Activated CD8-positive, alpha-beta memory T cell treated with anti-CD3 and anti-CD28 coated beads, Interleukin-2, amount 10 ng/mL, durations not matched to agents 7 days and 5 days (primary cell): ENCODE measurements at places on chromosomes 5 and 9. TPM values are rescaled to one million over a fixed set of nuclear protein-coding genes. Genes with fewer than 3 reads are reported as not detected.

The FOXE1 gene
- total RNA-seq, result not detected

The OTP gene
- total RNA-seq, result not detected

The FOXD4L3 gene
- 0.21 TPM for total RNA-seq

The ANGPTL2 gene
- total RNA-seq, result not detected

The HTR4 gene
- not detected for total RNA-seq

The CDH18 gene
- total RNA-seq, result not detected

- peaks cover 45% of the 10 kb centered on the region for H3K36me3 ChIP-seq
- H3K4me1 ChIP-seq, result peaks cover 14% of the 10 kb centered on the region
- no peak overlapping the region for H3K27ac ChIP-seq
- no peak overlapping the region for H3K4me3 ChIP-seq
- H3K27me3 ChIP-seq, result no peaks in the 10 kb centered on the region
Observed at GRCh38 chr5:171970826-171971225, 35.6 kb downstream of the FBXW11 start.

- no peaks in the 10 kb centered on the region for H3K27me3 ChIP-seq
- no peaks in the 10 kb centered on the region for H3K4me1 ChIP-seq
- no peaks in the 10 kb centered on the region for H3K36me3 ChIP-seq
Observed at GRCh38 chr9:101795147-101795546, 56.7 kb upstream of the GRIN3A start.

- peaks cover 15% of the 10 kb centered on the region for H3K27me3 ChIP-seq
- H3K4me3 ChIP-seq, result no peak overlapping the region
- no peaks in the 10 kb centered on the region for H3K36me3 ChIP-seq
- H3K4me1 ChIP-seq, result peaks cover 17% of the 10 kb centered on the region
- no peak for DNase-seq
- no peak overlapping the region for H3K27ac ChIP-seq
Observed at GRCh38 chr9:137304383-137305059, 2.5 kb upstream of the NRARP start.

DNA sequence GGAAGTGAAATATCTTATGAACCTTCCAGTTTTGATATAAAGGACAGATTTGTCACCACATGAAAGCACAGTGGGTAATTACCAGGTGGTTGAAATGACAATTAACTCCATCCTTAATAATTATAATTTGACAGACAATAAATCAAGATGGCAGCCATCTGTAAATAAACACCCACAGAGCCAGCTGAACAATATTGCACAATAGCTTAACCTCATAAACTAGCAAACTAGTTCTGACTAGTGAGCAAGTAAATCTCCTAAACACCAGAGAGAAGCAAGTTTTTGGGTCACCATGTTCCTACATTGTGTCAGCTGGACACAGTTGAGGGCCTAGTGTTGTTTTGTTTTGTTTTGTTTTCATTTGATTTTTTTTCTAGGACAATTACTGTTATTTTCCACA, 577.4 kb downstream of the ACTL7B start:
- H3K4me1 ChIP-seq, result no peaks in the 10 kb centered on the region
- H3K4me3 ChIP-seq, result no peak overlapping the region
- H3K27ac ChIP-seq, result no peak overlapping the region
- no peaks in the 10 kb centered on the region for H3K27me3 ChIP-seq
- H3K36me3 ChIP-seq, result no peaks in the 10 kb centered on the region

- H3K27me3 ChIP-seq, result peaks cover 18% of the 10 kb centered on the region
- no peak for DNase-seq
- no peak overlapping the region for H3K27ac ChIP-seq
- no peak overlapping the region for H3K4me3 ChIP-seq
Observed at GRCh38 chr5:61617039-61617438, 285.0 kb downstream of the ZSWIM6 start.

- peaks cover 2% of the 10 kb centered on the region for H3K27me3 ChIP-seq
- H3K27ac ChIP-seq, result no peak overlapping the region
- H3K36me3 ChIP-seq, result no peaks in the 10 kb centered on the region
- no peak for DNase-seq
- peaks cover 6% of the 10 kb centered on the region for H3K4me1 ChIP-seq
Observed at GRCh38 chr5:113266913-113267227, 167.9 kb downstream of the TSSK1B start.

DNA sequence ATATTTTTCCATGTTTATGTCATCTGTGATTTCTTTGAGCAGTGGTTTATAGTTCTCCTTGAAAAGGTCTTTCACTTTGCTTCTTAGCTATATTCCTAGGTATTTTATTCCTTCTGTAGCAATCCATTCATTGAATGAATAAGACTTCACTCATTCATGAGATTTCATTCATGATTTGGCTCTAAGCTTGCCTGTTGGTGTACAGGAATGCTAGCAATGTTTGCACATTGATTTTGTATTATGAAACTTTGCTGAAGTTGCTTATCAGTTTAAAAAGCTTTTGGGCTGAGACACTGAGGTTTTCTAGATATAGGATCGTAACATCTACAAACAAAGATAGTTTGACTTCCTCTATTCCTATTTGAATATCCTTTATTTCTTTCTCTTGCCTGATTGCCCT, 15.9 kb downstream of the RLN2 start:
- no peak overlapping the region for H3K27ac ChIP-seq
- no peak for DNase-seq
- peaks cover 1% of the 10 kb centered on the region for H3K36me3 ChIP-seq
- H3K4me3 ChIP-seq, result no peak overlapping the region

GRCh38 chr5:142770650-142771609, 753 bp downstream of the ARHGAP26 start:
- H3K27ac ChIP-seq, result peak overlapping the region; percentile 87
- H3K36me3 ChIP-seq, result peaks cover 3% of the 10 kb centered on the region
- peak overlapping the region; percentile 89 for H3K4me3 ChIP-seq
- peak; percentile 79 for DNase-seq
- no peaks in the 10 kb centered on the region for H3K27me3 ChIP-seq

- no peak overlapping the region for H3K4me3 ChIP-seq
- no peaks in the 10 kb centered on the region for H3K4me1 ChIP-seq
- no peaks in the 10 kb centered on the region for H3K36me3 ChIP-seq
- H3K27ac ChIP-seq, result no peak overlapping the region
- DNase-seq, result no peak
- peaks cover 44% of the 10 kb centered on the region for H3K27me3 ChIP-seq
Observed at GRCh38 chr5:54426209-54426608, 29.3 kb upstream of the HSPB3 start.

DNA sequence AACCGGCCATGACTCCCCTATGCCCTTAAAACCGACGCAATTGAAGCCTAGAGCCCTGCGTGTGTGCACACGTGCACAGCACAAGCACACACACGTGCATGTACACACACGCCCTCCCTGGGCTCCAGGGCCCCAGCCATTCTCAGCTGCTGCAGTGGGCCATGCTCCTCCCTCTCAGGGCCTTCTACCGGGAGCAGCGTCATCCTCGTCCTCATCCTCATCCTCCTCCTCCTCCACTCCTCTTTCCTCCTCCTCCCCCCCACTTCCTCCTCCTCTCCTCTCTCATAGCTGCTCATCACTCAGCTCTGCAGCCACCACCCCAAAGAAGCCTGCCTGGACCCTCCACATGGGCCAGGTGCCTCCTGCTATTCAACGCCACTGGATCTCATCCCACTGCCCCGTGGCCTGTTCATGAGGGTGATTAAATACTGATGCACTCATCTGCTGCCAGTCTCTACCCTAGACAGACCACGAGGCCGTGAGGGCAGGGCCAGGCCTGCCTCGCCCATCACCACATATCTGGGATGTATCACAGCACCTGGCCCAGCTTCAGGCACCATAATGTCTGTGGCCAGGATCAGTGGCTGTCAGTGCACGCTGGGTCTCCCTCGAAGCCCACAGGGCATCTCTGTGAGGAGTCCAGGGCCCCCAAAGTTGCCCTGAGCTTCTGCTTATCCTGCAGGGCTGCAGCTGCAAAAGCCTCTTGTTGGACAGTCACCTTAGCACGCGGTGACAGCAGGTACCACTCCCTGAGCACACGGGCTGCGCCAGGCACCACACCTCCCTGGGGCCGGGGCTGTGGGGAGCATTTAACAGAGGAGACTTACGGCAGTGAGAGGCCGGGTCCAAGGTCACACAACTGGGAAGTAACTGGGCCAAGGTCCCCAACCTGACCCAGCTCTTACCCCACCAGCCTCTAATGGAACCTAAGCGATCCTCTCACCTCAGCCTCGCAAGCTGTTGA, 9.8 kb downstream of the FAM78A start:
- H3K27ac ChIP-seq, result peak overlapping the region; percentile 92
- no peaks in the 10 kb centered on the region for H3K27me3 ChIP-seq
- peaks cover 39% of the 10 kb centered on the region for H3K36me3 ChIP-seq
- DNase-seq, result peak; percentile 64
- H3K4me3 ChIP-seq, result peak overlapping the region; percentile 61
- peaks cover 73% of the 10 kb centered on the region for H3K4me1 ChIP-seq

DNA sequence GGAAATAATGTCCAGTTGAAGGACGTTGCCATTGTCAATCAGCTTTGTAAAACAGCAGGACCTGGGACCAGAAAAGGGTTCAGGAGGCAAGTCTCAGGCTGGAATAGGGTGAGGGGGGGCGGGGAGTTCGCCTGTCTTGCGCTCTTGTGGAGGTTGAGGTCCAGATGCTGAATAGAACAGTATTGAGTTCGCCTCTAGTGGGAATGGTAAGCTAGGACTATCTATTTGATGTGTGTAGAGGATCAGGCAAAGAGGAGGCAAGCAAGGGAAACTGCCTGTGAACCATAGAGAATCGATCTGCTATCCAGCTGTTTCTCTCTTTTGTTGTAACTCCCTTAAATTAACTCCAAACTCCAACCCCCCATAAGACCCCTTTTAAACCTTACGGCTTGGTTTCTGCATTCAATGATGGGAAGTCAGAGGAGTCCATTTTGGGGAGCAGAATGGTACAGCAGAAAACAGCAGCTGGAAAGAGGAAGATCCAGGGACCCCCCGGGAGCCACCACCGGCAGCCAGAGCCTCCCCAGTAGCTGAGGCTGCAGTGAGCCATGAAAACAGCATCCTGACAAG, 133.7 kb downstream of the SLC28A3 start:
- no peaks in the 10 kb centered on the region for H3K4me1 ChIP-seq
- H3K27ac ChIP-seq, result no peak overlapping the region
- no peak for DNase-seq
- peaks cover 15% of the 10 kb centered on the region for H3K27me3 ChIP-seq
- H3K4me3 ChIP-seq, result no peak overlapping the region
- no peaks in the 10 kb centered on the region for H3K36me3 ChIP-seq

- peaks cover 49% of the 10 kb centered on the region for H3K27me3 ChIP-seq
- DNase-seq, result no peak
- H3K4me3 ChIP-seq, result no peak overlapping the region
Observed at GRCh38 chr5:56056875-56057274, 62.1 kb upstream of the IL6ST start.

DNA sequence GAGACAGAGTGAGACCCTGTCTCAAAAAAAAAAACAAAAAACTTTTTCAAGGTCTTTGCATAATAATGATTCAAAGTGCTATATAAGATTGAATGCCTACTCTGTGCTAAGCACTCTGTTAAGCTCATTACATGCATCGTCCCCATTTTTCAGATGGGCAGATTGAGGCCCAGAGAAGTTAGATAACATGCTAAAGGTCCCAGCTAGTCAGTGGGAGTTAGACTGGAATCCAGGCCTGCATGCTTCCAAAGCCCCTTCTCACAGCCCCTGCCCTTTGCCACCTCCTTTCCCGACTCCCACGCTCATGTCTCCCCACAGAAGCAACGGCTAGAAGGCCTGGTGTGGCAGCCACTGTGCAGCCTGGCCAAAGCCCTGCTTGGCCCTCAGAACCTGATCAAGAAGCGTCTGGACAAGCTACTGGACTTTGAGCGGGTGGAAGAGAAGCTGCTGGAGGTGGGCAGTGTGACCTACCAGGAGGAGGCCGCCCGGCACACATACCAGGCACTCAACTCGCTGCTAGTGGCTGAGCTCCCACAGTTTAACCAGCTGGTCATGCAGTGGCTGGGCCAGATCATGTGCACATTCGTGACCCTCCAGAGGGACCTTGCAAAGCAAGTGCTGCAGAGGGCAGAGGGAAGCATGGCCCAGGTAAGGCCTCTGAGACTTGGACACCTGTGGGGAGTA, 40.3 kb downstream of the ARHGEF37 start:
- H3K36me3 ChIP-seq, result no peaks in the 10 kb centered on the region
- DNase-seq, result no peak
- no peaks in the 10 kb centered on the region for H3K27me3 ChIP-seq
- no peak overlapping the region for H3K4me3 ChIP-seq

DNA sequence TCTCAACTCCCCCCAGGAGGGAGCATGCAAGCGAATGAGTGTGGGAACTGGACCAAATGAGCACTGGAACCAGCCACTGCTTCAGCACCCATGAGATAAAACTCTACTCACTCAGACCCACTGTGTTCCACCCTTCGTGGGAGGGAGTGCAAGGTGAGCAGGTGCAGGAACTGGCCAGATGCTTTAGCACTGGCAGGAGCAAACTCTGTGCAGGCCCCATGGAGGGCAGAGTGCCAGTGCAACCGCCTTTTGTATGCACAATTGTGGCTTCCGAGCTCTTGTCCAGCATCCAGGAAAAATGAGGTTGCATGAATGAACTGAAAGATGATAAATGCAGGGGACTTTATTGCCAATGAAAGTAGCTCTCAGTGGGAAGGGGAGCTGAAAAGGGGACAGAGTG, 67.4 kb upstream of the CCDC112 start:
- H3K4me3 ChIP-seq, result no peak overlapping the region
- H3K36me3 ChIP-seq, result no peaks in the 10 kb centered on the region
- H3K4me1 ChIP-seq, result no peaks in the 10 kb centered on the region
- H3K27ac ChIP-seq, result no peak overlapping the region
